Esophagus squamous epithelium (tissue), 5 donors: ENCODE measurements at places on chromosomes 11 and 22.

GRCh38 chr11:126111458-126112116 is 48.9 kb upstream of the CDON start:
- DNase-seq: no peak

DNA sequence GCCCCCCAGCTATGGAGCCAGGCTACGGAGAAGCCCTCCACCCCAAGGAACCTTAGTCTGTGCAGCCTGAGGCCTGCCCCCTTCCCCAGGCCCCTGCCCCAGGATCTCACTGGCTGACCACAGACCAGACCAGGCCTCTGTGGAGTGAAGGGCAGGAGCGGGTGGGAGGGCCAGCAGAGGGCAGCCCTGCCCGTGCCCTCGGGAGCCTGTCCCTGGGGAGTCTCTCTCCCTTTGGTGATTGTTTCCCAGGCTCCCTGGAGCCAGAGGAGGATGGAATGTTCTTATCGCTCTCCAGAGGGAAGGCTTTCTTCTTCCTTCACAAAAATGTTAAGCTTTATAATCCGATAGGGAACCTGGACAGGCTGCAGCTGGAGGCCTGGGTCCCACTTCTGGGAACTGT is 455.3 kb downstream of the SOX6 start:
- no peak for DNase-seq

GRCh38 chr11:87444993-87445392 is 407.3 kb downstream of the TMEM135 start:
- DNase-seq: no peak

DNA sequence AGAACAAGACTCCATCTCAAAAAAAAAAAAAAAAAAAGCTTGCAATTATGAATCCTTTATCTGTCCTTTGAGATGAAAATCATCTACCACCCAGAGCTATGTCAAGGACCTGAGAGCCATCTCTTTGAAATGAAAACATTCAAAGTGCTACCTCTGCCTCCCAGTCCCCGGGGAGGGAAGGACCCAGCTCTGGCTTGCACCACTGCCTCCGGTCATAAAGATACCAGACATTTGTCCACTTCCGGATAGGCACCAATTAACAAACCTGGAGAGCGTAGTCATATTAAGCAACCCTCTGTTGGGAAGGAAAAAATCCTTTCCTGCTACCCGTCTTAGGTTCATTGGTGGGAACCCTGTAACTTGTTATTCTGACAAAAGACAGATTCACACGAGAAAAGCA is 98.6 kb downstream of the ARHGAP8 start:
- DNase-seq: no peak

GRCh38 chr22:18095101-18095805 is 15.4 kb upstream of the TUBA8 start:
- DNase-seq: no peak

DNA sequence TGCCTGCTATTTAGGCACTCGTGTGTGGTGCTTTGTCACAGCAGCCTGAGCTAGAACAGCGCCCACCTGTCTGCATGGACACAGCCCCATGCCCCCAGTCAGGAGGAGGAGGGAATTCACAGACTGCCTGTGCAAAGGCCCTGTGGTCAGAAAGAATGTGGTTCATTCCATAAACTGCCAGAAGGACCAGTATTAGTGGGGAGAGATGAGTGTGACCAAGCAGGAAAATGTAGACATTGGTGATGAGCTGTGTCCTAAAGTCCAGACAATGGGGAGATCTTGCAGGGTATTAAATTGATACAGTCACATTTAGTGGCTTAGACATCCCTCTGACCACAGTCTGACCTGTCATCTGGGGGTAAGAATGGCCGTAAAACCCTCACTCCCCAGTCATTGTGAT is 83.7 kb upstream of the LINC01488 start:
- DNase-seq: no peak

- DNase-seq: no peak
Measured at GRCh38 chr11:99370549-99371216, 349.9 kb downstream of the CNTN5 start.

DNA sequence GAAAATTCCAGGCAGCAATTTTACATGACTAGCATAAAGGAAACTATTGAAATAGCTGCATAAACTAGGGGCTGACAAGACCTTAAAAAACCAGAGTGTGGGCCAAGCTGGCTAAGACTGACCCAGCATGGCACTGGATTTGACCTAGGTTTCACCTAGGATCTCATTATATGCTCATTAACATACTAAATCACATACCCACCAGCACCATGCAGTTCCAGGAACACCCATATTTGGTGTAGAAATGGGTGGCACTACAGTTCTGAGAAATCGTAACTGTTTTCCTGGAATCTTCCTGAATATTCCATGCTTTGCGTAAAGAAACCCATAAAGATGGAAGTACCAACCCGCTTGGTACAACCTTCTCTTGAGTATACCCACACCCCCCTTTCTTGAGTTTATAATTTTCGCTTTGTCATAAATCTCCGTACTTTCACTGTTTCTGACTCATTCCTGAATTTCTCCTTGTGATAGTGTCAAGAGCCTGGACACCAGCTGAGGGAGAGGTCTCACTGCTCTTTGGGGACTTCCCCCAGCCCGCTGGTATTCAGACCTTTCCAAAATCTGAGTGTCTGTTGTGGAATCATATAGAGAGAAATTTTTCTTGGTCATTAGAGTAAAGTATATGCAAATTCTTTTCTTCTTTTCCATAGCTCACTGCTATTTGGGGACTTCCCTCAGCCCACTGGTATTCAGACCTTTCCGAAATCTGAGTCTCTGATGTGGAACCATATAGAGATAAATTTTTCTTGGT is 55.1 kb downstream of the MTMR3 start:
- DNase-seq: no peak

- no peak for DNase-seq
Measured at GRCh38 chr11:121722431-121723245, 269.9 kb upstream of the SORL1-AS1 start.

DNA sequence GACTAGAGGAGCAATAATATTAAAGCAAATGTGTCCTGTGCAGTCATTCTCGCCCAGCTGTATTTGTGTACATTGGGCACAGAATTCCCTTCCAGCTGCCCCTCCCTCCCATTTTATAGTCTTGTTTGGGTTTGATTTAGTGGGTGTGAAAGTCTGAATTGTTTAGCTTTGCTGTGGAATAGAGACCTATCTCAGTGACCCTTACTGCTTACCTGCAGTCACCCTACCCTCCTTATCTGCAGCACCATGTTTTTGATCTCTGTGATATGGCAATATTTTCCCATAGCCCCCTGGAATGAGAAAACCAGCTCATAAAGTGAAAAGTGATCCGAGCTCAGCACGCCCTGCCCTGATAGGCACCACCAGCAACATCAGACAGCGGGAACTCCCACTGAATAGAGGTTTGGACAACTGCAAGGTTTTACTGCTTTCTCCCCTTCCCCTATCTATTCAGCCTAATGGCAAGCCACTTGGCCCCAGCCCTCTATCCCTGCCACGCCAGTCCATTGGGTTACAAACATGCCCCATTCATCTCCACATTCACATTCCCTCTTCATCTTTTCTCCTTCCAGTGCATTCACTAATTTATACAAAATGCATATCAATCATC is 199.0 kb downstream of the ETS1 start:
- DNase-seq: no peak

- DNase-seq: no peak
Measured at GRCh38 chr11:45605051-45605450, 60.4 kb downstream of the CHST1 start.

- DNase-seq: no peak
Measured at GRCh38 chr11:11786771-11787170, 55.0 kb upstream of the USP47 start.

GRCh38 chr11:111571829-111572501 is 30.3 kb upstream of the SIK2 start:
- no peak for DNase-seq

- no peak for DNase-seq
Measured at GRCh38 chr11:78949976-78950690, 375.5 kb upstream of the NARS2 start.

DNA sequence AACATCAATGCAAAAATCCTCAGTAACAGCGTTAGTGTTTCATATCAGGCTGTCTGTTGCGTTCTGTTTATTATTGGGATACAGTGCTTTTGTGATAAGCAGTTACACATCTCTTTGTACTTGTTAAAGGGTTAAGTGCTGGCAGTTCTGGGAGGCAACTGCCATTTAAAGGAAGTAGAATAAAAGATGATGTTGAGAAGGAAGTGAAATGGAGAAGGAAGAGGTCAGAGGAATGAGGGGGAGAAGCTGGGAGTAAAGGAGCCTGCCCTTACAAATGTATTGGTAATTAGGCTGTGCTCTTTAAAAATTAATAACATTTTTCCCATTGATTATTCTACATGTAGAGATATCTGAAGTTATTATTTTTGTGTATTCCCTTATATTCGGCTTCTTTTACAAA is 674.7 kb downstream of the NTM start:
- no peak for DNase-seq

DNA sequence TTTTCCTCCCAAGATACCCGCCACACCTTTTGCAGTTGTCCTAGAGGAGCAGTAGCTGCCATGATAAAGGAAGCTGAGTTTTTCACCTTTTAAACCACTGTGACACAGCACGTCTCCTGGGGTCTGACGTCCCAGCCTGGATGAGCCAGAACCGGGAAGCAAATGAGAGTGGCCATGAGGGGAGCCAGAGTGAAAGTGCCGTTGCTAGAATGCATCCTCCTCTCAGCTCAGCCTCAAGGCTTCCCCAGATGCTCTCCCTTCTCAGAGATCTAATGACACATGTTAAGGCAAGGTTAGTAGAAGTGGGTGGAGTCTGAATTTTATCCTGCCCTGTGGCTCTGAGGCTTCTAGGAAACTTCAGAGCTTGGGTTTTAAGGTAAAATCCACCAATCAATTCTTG is 23.4 kb upstream of the HTR3A start:
- no peak for DNase-seq

DNA sequence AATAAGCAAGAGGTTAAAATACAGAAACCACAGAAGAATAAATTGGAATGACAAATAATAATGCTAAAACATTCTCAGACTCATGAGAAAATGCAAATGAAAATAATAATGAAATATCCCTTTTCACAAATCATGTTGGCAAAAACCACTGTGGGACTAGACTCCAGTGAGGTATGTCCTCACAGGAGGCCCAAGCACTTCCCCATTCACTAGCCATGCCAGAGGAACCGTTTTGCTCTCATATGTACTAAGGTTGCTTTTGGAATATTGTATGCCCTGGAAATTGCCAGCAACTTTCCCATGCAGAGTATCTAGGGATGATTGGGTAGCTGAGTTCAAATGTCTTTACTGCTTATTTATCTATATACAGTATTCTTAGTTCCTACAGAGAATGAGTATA is 106.2 kb upstream of the CHORDC1 start:
- DNase-seq: no peak

DNA sequence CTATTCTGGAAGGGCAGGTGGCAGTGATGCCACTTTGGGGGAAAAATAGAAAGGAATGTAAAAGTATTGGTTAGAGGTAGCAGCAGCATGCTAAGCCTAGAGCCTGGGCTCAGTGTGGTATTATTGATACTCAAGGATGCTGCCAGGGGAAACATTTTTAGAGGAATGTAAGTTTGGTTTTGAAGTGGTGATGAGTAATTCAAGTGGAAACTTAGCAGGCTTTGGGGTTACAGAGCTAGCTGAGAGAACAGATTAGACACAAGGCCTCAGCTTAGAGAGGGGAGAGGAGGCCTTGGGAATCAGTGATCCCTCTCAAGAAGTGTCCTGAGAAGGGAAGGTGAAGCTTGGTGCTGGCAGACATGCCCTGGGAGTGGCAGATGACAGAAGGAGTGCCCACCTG is 32.9 kb upstream of the DDI1 start:
- no peak for DNase-seq

DNA sequence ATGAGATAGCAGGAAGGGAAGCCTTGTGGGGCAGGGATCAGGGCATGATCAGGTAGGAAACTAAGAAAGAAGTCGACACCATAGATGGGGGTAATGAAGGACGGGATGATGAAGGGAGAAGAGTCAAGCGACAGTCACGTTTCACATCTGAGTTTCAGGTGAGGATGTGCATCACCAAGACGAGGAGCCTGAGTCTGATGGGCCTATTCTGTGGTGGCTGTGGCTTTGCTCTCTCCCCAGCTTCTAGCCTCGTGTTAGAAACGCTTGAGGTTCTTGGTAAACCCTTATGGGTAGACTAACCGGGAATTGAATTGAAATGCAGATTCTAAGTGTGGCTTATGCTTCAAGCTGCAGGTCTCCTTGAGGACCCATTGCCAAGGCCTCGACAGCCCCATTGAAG is 45.6 kb upstream of the LMO1 start:
- no peak for DNase-seq

DNA sequence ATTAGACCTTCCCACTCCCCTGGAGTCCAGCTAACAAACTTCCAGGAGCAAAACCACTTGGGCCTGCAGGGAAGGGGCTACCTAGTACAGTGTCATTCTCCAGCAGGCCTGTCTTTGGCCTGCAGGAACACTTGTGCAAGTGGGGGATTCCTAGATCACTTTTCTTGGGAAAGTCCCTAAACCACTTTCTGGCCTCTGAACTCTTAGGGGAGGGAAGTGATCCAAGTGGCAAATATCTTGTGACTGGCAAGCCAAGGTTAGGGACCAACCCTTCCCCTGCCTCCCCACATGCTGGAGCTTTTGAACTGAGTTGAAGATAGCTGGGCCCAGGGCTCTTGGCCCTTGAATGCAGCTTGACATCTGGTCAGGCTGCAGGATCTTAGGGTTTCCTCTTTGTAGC is 17.2 kb downstream of the PPFIBP2 start:
- DNase-seq: no peak

DNA sequence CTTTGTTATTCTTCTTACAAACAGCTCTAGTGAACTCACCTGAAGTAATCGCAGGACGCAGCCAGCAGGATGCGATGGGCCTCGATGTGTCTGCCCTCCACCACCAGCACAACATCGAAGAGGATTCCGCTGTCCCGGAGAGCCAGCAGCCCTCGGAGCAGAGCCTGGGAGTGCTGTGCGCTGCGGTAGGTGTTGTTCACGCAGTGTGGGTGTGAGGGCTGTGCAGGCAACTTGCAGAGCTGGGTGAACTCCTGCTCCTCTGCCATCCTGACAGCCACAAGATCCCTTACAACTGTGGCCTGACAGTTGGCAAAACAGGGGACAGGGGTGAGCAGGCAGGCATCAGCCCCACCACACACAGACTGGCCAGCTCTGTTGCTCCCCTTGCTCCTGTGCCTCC is 6.6 kb downstream of the KLHL22 start:
- no peak for DNase-seq

- DNase-seq: no peak
Measured at GRCh38 chr22:27419473-27419872, 382.1 kb downstream of the MN1 start.

DNA sequence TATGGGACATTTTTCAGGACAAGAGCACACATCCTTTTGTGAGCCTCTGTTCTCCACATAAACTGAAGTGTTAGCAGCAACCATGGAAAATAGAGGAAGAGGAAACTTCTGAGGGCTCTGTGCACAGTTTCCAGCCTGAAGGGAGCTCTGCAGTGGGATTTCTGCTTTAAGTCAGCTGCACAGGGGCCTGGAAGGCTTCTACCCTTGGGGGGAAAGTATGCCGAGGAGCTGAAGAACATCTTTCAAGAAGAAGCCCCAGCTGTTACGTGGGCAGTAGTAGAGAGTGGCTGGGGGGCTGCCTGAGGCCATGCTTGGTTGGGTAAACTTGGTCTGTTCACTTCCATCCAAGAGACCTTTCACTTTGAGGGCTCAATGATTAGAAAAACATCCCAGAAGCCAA is 82.7 kb upstream of the EED start:
- no peak for DNase-seq
